ENCODE measurements at places on chromosomes 12 and 14.
A peak's percentile ranks its signal among the peaks of the same experiment; 100 is the strongest.

DNA sequence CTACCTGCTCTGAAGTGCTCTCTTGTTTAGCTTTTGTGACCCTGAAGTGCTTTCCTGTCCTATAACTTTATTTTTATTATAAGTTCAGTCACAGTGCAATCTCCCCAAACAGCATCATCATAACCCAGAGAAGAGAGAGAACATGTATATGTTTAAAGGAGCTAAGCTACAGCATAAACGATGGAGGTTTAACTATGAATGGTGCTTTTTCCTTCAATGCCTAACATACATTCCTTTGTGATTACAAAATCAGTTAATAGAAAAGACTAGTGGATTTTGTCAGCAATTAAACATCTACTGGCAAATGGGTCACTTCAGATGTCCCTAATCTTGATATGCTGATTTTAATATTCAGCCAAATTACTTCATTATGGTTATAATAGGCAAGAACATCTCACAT is 46.4 kb downstream of the ZFYVE21 start:
- DNase-seq: no peak
- H3K27ac ChIP-seq: no peak overlapping the region
- H3K27me3 ChIP-seq: no peaks in the 10 kb centered on the region
- no peak overlapping the region for H3K4me3 ChIP-seq
- H3K4me1 ChIP-seq: peaks cover 2% of the 10 kb centered on the region

DNA sequence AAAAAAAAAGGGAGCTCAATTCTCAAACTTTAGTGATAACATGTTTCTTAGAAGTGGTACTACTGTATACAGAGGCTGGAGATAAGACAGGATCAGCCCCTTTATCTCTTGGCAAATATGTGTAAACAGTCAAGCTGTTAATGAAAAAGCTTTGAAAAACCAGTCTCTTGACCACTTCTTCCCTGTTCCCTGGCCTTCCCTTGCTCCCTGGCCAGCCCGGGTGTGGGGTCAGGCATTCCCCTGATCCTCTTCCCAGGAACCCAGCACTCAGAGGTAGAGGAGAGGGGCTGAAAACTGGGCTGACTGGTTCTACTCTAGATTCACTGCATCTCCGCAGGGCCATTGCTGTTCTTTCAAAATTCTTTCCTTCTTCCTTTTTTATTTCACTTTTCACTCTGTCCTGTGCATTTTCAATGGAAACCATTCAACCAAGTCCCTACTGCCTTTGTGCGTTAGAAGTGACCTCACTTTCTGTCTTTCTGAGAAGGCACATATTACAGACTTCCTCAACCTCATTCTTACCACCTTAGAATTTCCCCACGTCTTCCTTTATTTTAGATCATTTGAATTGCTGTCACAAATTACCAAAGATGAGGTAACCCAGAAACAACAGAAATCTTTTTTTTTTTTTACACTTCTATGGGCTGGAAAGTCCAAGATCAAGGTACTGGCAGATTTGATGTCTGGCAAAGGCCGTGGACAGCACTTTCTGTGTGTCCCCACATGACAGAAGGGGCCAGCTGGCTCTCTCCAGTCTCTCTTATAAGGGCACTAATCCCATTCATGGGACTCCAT is 5.7 kb downstream of the GNG2 start:
- no peaks in the 10 kb centered on the region for H3K36me3 ChIP-seq
- DNase-seq: no peak
- no peaks in the 10 kb centered on the region for H3K27me3 ChIP-seq
- H3K27ac ChIP-seq: no peak overlapping the region
- H3K4me1 ChIP-seq: no peaks in the 10 kb centered on the region
- no peak overlapping the region for H3K4me3 ChIP-seq

GRCh38 chr12:27554421-27555186 is 30.6 kb downstream of the PPFIBP1 start:
- no peaks in the 10 kb centered on the region for H3K27me3 ChIP-seq
- no peak overlapping the region for H3K4me3 ChIP-seq
- peak; percentile 97 for DNase-seq
- H3K27ac ChIP-seq: peak overlapping the region; percentile 90
- no peaks in the 10 kb centered on the region for H3K36me3 ChIP-seq

- no peaks in the 10 kb centered on the region for H3K36me3 ChIP-seq
- H3K4me1 ChIP-seq: peaks cover 1% of the 10 kb centered on the region
- H3K27me3 ChIP-seq: no peaks in the 10 kb centered on the region
- no peak within 1 kb of the TSS for H3K4me3 ChIP-seq
- peak within 1 kb of the TSS; percentile 40 for H3K27ac ChIP-seq
- no peak for DNase-seq
These were observed at the start of gene CEBPE for GRCh38 chr14:23118506-23119362. Gene CEBPE (minus strand): TSS chr14:23119255. CDS start chr14:23119091, 164 bp downstream.

Measured in lung (tissue), 17 donors.